ENCODE measurements at places on chromosomes 4 and X. TPM values are rescaled to one million over a fixed set of nuclear protein-coding genes. Genes with fewer than 3 reads are reported as not detected.
A peak's percentile ranks its signal among the peaks of the same experiment; 100 is the strongest.

The CACNA1F gene
- total RNA-seq = 1.1 TPM

The ARHGEF9 gene
- total RNA-seq = 49.7 TPM

- no peak for DNase-seq
These were observed 34.1 kb upstream of the SORCS2 start for GRCh38 chr4:7158081-7158750.

DNA sequence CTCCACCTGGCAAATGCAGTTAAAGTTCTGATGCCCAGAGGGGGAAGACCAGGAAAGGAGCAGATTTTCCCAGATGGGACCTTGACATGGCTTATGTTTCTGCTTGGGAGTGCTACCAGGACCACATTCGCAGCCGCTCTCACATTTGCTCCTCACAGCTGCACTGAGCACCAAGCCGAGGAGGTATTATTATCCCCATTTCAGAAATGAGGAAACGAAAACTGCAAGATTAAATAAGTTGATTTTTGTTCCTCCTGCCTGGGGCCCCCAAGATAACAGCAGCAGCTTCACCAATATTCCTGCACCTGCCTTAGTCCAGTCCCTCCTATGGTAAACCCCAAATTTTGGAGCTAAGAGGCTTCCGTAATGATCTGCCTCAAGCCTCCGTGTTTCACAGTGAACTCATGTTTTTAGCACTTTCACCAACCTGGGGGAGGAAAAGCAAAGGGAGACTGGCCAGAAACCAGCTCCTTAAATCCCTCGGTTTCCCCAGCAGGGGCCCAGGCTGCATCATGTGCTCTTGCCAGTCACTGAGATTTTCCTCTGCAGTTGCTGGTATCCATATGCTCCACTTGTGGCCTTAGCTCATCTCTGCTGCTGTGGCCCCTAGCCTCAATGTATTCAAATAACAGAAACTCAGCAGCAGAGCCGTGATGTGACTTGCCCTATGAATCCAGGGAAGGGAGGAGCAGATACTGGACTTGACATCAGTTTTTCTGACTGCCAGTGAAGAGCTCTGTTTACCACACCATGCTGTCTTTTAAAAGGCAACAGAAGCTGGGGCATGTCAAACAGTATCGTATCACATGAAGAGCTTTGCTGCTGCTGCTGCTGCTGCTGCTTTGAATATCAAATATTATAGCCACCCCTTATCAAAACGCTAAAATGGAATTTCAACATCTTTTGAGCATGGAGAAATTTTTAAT is 95.5 kb upstream of the KLHL13 start:
- no peak for DNase-seq

GRCh38 chrX:7116081-7116480 is 31.4 kb upstream of the STS start:
- no peak for DNase-seq

DNA sequence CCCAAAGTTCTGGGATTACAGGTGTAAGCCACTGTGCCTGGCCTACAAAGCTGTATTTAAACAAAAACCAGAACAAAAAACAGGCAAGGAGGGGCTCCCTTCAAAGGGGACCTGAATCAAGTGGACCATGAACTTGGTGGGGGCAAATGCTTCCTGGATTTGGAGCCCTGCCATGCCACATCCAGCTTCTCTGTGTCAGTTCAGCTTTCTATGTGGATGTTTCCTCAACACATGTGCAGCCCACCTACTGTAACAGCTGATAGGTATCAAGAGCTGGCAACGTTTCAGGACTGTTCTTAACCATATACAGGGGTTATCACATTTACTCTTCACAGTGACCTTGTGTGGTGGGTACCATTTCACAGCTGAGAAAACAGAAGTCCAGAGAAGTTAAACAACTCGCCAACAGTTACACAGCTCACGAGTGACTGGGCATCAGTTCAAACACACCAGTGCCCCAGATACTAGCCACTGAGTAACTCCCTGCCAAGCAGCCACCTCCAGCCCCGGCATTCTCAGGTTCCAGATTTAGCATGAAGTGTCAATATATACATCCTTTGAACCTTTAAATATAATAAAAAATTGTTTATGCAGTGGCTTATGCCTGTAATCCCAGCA is 7.5 kb downstream of the GPR143 start:
- DNase-seq = no peak

- peak; percentile 45 for DNase-seq
These were observed 8.9 kb upstream of the NAP1L5 start for GRCh38 chr4:88706574-88706973.

GRCh38 chr4:86100539-86101215 is 259.2 kb downstream of the MAPK10 start:
- no peak for DNase-seq

- DNase-seq = no peak
These were observed 35.4 kb upstream of the PDLIM3 start for GRCh38 chr4:185570727-185571126.

Data from neural progenitor cell (in vitro differentiated cells).